H9 (cell line): ENCODE measurements at places on chromosomes 4 and X.

GRCh38 chrX:34563804-34564203 lies 93.3 kb downstream of the TMEM47 start:
- DNase-seq: no peak

GRCh38 chr4:60133375-60133774 lies 1066.8 kb upstream of the ADGRL3 start:
- no peak for DNase-seq

DNA sequence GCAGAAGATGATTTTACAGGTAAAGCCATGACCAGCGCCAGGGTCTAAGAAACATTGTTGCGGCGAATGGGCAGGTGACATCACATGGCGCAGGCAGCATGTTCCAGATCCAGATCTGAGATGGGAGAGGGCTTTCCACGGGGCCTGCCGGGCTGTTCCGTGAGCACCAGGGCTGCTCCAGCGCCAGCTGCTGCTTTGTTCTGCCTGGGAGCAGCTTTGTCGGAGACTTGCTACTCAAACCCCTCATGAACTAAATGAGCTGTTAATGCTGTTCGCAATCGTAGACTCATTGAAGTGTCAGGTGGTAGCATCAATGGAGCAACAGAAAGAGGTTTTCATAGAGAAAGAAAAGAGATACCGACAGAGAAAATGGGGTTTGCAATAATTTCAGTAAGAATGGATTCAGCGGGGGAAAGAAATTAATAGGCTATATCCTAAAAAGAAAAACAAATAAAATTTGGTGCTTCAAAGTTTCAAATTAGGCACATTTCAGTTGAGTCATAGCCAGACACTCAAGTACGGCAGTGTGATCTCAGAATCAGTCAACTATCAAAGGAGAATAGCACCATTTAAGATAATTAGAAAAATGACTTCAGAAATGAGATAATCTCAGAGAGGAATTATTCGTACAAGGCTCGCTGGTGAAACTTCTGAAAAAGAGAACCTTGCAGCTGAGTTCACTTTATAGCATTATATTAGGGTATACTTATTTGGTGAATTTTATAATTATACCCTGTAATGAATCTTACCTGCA lies 23.9 kb downstream of the SORBS2 start:
- no peak for DNase-seq

GRCh38 chrX:34404386-34405070 lies 252.6 kb downstream of the TMEM47 start:
- no peak for DNase-seq

DNA sequence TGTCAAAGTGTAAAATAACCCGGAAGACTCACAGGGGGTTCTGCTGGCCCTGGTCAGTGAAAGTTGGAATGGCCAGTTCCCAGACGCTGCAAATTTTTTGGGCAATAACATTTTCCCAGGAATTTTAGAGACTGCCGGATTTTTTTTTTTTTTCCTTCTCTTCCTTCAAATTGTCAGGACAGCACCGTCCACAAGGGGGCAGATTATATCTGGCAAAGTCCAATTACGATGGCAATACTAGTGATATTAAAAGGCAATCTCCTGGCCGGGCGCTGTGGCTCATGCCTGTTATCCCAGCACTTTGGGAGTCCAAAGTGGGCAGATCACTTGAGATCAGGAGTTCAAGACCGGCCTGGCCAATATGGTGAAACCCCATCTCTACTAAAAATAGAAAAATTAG lies 20.5 kb downstream of the SLC25A5 start:
- DNase-seq: no peak

DNA sequence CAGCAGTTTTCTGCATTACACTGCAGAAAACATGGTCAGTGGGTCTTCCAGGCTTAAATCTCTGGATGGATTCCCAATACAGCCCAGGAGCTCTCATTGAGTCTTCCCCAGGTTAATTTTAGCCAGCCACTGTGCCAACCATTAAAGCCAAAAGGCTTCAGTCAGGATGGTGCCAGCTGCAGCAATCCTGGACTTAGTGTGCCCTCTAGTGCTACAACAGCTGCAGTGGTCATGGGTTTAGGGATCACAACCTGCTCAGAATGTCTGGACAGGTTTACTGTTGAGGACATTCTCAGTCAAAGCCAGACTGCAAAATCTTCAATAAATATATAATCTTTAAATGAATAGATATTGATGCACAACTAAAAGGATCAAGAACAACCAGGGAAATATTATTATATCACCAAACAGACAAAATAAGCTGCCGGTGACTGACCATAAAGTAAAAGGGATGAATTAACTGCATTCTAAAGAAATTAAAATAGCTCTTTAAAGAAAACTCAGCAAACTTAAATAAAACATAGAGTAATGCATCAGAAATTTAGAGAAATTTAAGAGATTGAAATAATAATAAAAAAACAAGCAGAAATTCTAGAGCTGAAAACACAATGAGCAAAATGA lies 639.9 kb downstream of the SPOCK3 start:
- peak; percentile 69 for DNase-seq

GRCh38 chr4:4593596-4594284 lies 51.9 kb upstream of the STX18 start:
- DNase-seq: no peak

DNA sequence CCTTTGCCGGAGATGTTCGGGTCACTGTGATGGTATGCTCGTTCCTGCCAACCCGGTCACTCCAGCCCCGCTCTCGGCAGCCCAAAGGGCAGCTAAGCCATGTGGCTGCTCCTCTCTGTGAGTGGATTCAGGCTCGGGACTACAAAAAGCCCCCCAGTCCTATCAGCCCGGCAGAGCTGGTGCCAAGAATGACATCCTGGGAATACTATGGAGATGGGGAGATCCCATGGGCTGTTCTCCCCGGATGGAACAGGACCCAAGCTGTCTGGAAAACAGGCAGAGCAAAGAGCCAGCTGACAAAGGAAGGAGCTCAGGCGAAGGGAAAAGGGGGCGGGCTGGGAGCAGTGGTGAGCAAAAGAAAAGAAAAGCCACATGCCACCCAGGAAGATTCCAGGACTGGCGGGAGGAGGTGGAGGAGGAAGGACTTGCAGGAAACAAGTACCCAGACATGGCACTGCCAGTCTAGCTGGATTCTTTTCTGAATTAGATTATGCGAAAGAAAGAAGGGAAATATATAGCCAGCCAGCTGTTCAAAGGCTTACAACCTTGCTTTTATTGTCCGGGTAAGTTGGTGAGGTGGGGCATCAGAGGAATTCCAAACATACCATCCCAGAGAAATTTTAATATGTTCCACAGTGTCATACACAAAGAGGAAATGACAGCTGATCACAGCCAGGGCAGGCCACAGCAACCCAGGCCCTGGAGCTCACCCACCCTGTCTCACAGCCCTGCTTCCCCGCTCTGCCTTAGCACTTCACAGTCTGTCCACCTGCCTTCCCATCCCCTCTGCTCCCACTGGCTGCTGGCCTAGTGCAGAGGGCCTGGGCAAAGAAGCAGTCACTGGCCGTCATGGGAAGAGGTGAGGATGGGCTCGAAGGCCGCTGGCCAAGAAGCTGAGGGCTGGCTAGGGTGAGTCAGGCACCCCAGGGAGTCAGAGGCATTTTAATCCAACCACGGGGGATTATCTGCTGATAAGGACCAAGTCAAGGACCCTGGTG lies 3.4 kb downstream of the NDP start:
- no peak for DNase-seq

- DNase-seq: no peak
These were observed 594.6 kb downstream of the IL15 start for GRCh38 chr4:142230991-142231390.

- no peak for DNase-seq
These were observed 419.6 kb upstream of the LCORL start for GRCh38 chr4:18441203-18441590.

GRCh38 chr4:183635321-183635720 lies 23.7 kb downstream of the RWDD4 start:
- peak; percentile 55 for DNase-seq

DNA sequence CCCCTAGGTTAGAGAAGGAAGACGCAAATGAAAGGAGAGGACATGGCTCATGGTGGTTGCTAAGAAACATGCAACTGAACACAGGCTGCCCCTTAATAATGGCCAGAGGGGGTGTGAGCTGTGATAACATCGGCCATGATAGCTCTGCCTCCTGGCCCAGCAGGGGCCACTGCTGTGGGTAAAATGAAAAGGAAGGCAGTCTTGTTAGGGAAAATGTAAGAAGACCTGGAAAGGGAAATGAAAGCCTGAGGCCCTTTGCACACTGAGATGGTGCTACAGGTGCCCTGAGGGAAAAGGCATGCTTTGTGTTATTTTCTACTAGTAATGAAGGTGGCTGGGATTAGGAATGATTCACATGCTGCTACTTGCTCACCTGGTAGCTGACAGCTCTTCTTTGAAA lies 123.6 kb upstream of the MID1 start:
- peak; percentile 30 for DNase-seq

- peak; percentile 55 for DNase-seq
These were observed 90.8 kb upstream of the NPFFR2 start for GRCh38 chr4:71941001-71941400.

DNA sequence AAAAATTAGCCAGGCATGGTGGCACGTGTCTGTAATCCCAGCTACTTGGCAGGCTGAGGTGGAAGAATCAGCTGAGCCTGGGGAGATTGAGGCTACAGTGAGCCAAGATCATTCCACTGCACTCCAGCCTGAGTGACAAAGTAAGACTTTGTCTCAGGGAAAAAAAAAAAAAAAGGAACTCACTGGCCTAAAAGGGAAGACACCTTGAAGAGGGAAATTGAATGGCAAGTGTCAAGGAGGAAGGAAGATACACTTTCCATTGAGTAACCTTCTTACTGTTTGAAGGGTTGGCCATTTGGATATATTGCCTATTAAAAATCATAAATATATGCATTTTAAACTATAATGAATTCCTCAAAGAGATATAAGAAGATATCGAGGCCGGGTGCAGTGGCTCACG lies 147.5 kb upstream of the FAM241A start:
- no peak for DNase-seq

DNA sequence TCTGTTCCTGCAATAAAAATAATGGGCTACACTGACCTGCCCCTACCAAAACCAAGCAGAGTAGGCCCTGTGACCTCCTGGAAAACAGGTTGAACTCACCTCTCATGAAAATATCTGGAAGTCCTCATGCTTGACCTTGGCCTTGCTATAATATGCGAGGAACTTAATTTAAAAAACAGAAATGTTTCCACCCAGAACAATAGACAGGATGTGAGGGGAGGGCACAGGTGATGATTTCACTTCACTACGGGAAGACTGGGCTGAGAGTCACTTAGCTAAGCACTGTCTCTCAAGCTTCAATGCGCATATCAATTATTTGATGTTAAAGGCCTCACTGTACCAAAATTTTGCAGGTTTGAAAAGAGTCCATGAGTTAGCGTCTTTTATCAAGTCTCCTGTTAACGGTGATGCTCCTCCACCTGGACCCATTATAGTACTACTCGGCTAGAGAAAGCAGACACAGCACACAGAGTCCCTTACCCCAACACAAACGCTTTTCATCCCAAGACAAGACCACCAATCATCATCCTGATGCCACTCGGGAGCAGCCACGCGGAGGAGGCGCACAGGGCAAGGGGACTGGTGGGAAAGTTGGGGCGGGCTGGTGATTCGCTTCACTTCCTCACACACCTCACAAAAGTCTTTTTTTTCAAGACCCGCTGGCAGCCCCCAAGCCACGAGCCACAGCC lies 25.9 kb downstream of the ZNF721 start:
- DNase-seq: no peak

GRCh38 chr4:182745237-182745636 lies 171.9 kb downstream of the DCTD start:
- DNase-seq: no peak

DNA sequence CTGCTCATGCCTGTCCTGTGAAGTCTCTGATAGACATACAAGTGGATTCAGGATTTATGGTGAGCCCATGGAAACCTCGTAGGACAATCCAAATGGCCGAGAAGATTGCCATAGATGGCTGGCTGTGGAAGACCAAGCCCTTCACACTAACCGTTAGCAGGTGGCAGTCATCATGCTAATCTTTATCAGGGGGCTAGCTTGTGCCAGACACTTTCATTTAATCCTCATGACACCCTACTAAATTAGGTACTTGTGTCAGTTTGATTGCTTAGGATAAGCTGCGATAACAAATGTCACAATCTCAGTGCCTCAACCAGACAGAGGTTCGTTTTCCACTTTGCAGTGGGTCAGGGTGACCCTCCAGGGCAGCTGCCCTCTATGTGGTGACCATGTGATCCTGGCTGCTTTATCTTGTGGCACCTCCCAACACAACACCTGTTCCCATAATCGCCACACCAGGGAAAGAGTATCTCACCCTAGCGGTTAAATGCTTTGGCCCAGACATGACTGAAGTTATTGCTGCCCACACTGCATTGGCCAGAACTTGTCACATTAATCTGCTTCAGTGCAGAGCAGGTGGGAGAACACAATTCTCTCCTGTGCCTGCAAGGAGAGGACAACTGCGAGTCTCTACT lies 60.8 kb downstream of the REPS2 start:
- DNase-seq: peak; percentile 42

- DNase-seq: no peak
These were observed 131.1 kb downstream of the HS3ST1 start for GRCh38 chr4:11297627-11298026.

- DNase-seq: no peak
These were observed 429.7 kb downstream of the MAPK10 start for GRCh38 chr4:85929961-85930665.

- peak; percentile 89 for DNase-seq
These were observed at the start of gene PRAF2 for GRCh38 chrX:49073601-49074575. Gene PRAF2 (minus strand): TSS chrX:49074002. CDS start chrX:49073987, 15 bp downstream.

DNA sequence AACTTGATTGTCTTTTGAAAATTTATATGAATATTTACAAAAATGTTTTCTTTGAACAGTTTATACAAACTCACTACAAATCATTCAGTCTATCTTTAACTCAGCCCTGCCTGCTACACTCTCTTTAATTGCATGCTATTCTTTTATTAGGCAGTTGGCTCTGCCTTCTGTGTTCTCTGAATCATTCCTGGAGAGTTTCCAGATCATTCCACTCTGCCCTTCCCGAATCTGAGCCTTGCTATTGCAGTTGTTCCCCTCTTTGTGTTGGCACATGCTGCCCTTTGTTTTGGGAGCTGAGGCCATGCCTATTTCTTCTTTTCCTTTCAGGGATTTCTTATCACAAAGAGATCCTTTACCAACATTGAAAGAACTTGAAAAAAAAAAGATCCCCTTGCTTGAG lies 8.7 kb upstream of the TECRL start:
- DNase-seq: no peak
